ENCODE measurements at places on chromosomes 13 and 19. TPM values are rescaled to one million over a fixed set of nuclear protein-coding genes. Genes with fewer than 3 reads are reported as not detected.

DNA sequence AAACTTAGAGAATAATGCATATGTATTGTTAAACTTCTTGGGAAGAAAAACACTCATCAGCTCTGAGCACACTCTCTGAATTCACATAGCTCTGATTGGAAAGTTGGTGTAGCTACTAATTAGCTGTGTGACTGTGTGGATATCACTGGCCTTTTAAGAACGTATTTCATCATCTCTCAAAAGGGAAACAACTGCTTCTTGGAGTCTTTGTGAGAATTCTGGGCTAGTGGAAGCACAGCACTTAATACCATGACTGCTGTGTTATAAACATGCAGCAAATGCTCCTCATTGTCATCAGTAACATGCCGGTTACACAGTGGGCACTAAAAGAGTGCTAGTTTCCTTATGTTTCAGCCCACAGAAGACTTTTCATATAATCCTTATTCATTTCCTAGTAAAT lies 220.9 kb upstream of the CSNK1A1L start:
- DNase-seq: no peak

DNA sequence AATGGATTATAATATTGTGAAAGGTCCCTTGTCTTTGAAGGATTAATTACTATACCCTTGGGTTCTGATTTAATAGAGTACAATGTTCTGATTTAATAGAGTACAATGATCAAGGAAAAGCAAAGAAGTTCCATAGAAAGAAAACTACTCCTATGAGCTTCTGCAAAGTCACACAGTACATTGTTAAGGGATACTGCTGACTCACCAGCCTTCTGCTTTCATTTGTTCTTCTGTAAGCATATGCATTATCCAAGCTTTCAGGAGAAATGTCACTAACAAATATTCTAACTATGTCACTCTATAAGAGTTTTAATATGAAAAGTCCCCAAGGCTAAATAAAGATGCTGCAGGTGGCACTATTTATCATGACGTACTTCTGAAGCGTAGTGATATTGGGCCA lies 396.7 kb downstream of the RFC3 start:
- DNase-seq: no peak

- no peak for DNase-seq
Measured at GRCh38 chr13:67481445-67481844, 251.3 kb upstream of the PCDH9 start.

Gene MUC16
- total RNA-seq: 0.94 TPM

Gene CPT1C
- total RNA-seq: 3.1 TPM

- DNase-seq: no peak
Measured at GRCh38 chr13:89402211-89402610, 1731.0 kb downstream of the SLITRK5 start.

GRCh38 chr13:106284358-106284757 lies 251.1 kb downstream of the EFNB2 start:
- no peak for DNase-seq

GRCh38 chr19:44176590-44176989 lies 11.7 kb downstream of the ZNF226 start:
- DNase-seq: no peak

DNA sequence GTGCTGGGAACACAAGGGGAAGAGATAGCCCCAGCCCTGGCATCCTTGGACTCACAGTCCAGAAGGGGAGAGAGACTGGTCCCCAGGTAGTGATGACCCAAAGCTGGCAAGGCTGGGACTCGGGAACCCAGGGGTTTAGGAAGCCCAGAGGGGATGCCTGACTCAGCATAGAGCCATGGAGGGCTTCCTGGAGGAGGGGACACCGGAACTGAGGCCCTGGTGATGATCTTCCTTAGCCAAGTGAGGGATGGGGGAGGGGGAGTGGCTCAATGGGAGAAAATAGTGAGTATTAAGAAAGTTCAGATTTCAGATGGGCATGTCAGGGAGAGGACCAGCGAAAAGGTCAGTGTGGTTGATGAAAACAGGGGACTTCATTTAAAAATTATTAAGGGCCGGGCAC lies 26.8 kb downstream of the EXOC3L2 start:
- no peak for DNase-seq

Gene CCDC122
- 3.6 TPM for total RNA-seq

GRCh38 chr13:98468361-98468760 lies 108.5 kb downstream of the STK24 start:
- no peak for DNase-seq

GRCh38 chr19:15115080-15115479 lies 7.9 kb downstream of the SYDE1 start:
- peak; percentile 94 for DNase-seq

- no peak for DNase-seq
Measured at GRCh38 chr13:22201375-22201925, 530.6 kb downstream of the FGF9 start.

Gene PLEKHF1
- total RNA-seq: 44.7 TPM

Gene GCDH
- total RNA-seq: 30.5 TPM

- DNase-seq: no peak
Measured at GRCh38 chr13:97359181-97360057, 74.5 kb upstream of the RAP2A start.

DNA sequence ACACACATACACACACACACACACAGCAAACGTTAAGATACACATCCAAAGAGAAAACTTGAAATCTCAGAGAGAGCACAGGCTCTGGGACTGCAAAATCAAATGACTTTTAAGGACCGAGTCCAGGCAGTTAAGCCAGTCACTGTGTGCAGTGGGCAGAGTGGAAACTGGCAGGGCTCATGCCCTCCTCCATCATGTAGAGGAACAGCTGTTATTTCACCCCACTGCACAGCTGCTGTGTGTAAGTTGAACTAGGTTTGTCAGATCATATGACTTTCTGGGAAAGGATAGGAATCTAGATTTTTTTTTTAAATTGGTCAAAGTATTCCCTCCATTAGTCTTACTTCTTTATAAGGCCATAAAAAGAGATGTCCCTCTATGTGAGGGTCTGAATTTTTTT lies 1002.1 kb downstream of the UQCRFS1 start:
- DNase-seq: no peak

Gene PALM3
- total RNA-seq: not detected

DNA sequence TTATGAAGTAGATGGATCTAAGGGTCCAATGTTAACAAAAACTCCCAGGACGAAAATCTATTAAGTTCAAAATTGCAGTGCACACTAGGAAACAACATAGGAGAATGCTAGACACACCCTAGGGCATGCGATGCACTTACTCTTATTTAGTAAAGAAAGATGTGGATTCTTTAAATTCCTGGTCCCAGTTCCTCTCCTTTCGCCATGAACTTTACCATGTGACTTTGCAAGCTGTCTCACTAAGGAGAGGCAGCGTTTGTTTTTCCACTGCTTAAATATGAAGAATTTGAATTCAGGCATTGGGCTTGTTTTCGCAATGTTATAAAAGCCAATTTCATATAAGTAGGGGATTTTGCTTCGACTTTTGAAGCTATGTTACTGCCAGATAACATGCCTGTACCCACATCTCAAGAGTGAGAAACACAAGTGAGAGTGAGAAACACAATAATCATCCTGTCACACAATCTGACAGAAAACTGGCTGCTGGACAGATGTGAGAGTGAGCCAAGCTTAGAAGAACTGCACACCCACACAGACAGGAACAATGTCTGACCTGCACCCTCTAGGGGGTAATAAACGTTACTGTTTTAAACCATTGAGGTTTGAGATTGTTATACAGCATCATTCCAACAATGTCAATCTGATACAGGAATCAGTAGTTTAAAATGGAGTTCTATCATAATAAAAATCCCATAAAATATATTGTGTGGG lies 1308.4 kb downstream of the SLITRK5 start:
- no peak for DNase-seq

- DNase-seq: peak; percentile 15
Measured at GRCh38 chr19:47109541-47110375, 3.8 kb downstream of the ZC3H4 start.

DNA sequence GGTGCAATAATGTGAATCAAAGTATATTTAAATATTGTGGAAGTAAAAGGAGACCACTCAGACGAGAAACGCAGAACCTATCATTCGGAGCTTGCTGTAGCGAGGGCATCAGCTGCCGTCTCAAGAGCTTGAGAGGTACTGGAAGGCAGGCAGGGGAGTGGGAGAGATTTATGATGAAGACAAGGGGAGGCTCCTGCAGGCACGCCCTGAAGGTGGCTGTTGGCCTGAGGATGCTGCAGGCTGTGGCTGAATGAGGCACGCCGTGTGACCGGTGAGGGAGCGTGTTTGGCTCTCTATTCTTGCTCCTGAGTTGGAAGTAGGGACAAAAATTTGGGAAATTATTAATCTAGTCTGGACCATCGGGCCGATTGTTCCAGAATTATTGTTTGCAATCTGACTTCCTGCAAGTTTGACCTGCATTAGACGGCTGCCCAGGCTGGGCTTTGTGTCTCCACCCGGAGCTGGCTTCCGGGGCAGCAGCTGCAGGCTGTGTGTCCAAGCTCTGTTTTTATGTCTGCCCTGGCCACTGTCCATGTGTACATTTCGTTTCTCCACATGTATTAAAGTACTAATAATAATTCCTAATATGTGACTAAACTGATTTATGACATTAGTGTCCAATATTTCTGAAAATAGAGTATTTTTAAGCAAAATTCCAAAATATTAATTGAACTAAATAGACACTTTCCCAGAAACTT lies 91.1 kb upstream of the ANKRD10 start:
- peak; percentile 75 for DNase-seq

DNA sequence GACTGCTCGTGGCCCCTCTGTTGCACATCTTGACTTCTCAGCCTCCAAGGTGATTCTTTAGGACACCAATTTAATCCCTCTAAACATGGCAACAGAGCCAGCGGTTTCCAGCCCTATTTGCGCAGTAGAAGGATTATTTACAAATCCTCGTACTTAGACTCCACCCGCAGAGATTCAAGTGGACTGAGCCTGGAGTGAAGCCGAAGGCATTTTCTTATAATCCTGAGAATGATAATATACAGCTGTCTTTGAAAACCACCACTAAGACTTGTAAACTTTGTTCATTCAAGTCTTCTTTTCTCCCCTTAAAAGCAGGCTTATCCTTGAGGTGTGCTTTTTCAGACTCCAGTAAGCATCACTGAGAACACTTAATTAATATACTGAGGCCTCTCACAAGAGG lies 4.8 kb upstream of the DPRX start:
- DNase-seq: no peak

DNA sequence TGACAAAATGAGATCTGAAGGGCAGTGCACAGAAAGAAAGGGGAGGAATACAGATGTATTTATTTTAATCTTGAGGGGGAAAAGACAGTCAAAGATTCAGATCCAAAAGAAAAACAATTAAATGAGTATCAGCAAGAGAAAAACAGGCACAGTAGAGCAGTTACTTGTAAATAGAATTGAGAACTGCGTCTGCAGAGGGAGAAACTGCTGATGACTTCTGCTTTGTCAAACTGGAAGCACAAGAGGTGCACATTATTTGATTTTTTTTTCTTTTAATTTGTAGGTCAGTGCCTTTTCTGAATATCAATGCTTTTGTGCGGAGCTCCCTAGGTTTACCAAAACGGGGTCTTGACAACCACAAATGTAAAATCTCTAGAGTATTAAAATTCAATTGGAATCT lies 37.3 kb downstream of the EFNB2 start:
- DNase-seq: no peak

- DNase-seq: no peak
Measured at GRCh38 chr13:43915451-43915850, 35.7 kb downstream of the LACC1 start.

Gene KLK2
- not detected for total RNA-seq

Gene POSTN
- 6.9 TPM for total RNA-seq

DNA sequence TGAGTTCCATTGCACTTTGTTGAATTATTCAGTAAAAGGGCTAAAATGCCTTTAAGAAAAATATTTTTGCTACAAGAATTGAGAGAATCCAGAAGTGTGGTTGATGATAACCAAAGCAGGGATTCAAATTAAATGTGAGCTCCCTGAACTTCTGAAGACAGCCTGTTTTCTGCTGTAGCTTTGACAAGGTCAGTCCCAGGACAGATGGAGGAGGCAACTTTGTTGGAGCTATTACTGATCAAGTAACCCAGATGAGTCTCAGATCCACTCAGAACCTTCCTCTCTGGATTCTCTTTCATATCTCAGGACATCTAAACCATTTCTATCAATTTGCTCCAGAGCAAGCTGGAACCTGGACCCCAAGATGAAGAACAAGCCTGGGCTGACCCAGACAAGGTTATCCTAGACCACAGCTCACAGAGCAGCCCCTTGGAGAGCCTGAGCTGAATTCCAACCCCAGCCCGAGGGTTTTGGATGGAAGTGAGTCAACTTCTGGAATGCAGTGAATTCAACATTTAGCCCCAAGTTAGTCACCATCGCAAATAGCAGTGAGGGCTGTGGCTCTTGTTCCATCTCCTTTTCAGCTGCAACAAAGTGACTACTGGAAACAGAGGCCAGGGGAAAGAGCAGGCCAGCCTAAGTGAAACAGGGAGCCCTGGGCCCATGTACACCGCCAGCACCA lies 137.8 kb upstream of the TSC22D1 start:
- no peak for DNase-seq

GRCh38 chr19:17860331-17860992 lies 752 bp downstream of the RPL18A start:
- DNase-seq: no peak

- DNase-seq: peak; percentile 92
Measured at GRCh38 chr19:46713781-46714443, 3.0 kb downstream of the PRKD2 start.

GRCh38 chr19:15316498-15316897 lies 15.8 kb downstream of the BRD4 start:
- DNase-seq: no peak

DNA sequence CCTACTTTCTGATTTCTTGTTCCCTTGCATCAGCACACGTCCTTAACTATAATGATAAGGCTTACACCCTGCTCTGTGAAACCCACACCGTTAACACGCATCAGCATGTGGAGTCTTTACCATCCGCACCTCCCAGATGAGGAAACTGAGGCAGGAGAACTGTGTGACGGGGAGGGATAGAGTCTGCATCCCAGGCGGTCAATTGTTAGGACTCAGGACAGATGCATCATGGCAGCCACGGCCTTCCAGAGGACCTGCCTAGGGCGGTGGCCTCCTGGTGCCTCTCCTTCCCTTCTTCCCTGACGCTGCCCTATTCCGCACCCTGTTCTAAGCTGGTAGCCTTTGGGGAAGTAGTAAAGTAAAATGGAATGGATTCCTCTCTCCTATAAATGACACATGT lies 326.0 kb downstream of the TEX29 start:
- DNase-seq: no peak

- DNase-seq: no peak
Measured at GRCh38 chr19:54188215-54188871, 1.0 kb downstream of the MBOAT7 start.

Gene CNFN
- 0.55 TPM for total RNA-seq

Gene LHB
- total RNA-seq: not detected

Gene CXCL17
- not detected for total RNA-seq

All from left ventricle myocardium superior (tissue), 1 donor.